ENCODE measurements at places on chromosomes 4 and X.

GRCh38 chr4:180827232-180828009, 1415.8 kb upstream of the TENM3 start:
- no peak for DNase-seq

- no peak for DNase-seq
Observed at GRCh38 chr4:145665773-145666172, 14.2 kb upstream of the C4orf51 start.

- DNase-seq = no peak
Observed at GRCh38 chr4:9771034-9771433, 10.4 kb upstream of the DRD5 start.

- no peak for DNase-seq
Observed at GRCh38 chrX:124895947-124896346, 423.7 kb upstream of the TEX13C start.

DNA sequence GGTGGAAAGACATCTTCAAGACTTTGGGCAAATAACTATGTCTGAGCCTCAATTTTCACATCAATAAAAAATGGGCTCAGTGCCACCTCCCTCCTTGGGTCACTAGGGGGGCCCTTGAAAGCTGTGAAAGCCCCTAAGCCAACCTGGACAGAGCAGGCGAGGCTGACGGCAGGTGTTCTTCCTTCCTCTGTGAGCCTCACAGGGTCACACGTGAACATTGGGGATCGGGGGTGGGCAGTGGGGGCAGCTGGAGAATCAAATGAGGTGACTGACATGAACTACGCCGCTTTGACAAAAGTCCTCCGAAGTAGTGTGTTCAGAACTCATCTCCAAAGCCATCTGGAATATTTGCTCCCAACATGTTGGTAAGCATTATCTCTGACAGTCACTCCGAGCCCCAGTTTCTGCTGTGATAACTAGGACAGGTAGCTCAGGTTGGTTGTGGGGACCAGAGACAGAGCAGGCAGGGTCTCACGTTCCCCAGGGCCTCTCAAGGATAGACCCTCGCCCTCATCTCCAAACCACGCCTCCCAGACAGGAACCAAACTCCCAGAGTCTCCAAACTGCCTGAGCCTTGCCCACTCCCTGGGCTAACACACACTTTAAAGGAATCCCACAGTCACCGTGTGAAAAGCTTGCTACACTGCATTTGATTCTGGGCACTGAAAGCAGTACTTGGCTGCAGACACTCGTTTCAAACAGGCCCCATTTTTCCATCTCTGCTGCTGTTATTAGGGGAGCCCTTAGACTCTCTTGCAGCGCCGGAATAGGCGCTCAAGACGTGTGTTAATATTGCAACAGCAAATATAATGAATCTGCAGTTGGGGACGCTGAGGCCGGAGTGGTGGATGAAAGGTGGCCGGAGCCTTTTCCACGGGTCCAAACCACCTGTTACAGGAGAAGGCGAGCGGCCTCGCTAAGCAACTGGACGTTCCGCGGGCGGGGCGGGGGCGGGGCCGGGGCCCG, 717 bp upstream of the WFS1 start:
- no peak for DNase-seq

- DNase-seq = no peak
Observed at GRCh38 chr4:154739111-154739510, 4.7 kb upstream of the LRAT start.

GRCh38 chr4:147388018-147388417, 92.9 kb upstream of the EDNRA start:
- DNase-seq = no peak

- no peak for DNase-seq
Observed at GRCh38 chrX:107619885-107620322, 8.4 kb upstream of the PRPS1 start.

DNA sequence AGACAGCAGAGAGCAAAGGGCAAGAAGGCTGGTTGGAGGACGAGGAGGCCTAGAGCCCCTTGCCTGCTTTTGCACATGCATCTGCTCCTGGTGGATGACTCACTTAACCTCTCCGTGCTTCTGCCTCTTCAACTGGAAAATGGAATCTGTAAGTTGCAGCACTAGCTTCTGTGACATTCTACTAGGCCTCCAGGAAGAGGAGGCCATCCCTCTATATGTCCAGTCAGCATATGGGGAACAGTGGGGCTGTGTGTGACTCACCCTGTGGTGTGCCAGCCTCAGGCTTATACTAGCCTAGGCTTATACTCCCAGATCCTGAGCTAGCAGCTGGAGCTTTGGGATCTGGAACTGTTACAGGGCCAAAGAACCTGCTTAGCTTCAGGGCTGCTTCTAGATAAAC, 36.0 kb downstream of the RTL9 start:
- no peak for DNase-seq

GRCh38 chr4:153963216-153963615, 174.3 kb upstream of the SFRP2 start:
- DNase-seq = no peak

DNA sequence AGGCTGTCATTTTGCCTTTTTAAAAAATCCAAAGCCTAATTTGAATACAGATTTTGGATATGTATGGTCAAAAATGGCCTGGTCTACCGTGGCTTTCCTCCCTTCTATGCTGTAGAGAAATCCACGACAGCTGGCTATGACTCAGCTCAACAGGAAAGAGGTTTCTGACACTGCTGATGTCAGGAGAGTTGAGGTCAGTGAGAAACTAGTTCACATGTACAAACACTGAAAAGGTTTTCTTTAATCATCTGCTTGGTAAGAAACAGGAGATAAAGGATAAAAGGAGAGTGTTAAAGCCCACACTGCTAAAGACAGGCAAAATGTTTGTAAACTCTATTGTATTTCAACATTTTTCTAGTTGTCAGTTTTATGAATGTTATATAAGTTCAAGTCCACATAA, 113.9 kb downstream of the NYX start:
- DNase-seq = peak; percentile 35

DNA sequence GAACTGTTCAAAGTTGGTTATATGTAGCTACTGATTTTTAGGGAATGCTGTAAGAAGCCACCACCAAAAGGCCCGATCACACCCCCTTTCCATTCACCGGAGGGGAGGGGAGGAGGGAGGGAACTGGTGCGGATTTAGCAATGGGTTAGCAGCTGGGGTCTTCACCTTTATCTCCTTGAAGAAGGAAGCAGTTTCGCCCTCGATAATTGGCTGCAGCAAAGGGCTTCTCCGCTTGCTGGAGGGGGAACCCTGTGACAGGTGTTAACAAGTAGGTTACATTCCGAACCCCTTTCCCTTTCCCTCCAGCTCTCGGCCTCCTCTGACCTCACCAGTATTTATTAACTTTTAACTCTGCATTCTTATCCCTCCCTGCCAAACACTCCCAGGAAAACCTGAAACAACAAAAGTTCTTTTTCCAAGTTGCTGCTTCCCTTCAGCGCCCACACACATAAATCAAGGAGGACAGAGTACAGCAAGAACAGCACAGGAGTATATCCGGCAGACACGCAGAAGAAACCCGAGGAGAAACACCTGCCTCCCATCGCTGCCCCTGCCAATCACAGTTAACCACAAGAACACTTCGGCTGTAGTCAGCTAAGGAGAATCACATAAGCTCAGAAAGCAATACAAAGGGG, 39.8 kb upstream of the NAP1L5 start:
- DNase-seq = no peak

DNA sequence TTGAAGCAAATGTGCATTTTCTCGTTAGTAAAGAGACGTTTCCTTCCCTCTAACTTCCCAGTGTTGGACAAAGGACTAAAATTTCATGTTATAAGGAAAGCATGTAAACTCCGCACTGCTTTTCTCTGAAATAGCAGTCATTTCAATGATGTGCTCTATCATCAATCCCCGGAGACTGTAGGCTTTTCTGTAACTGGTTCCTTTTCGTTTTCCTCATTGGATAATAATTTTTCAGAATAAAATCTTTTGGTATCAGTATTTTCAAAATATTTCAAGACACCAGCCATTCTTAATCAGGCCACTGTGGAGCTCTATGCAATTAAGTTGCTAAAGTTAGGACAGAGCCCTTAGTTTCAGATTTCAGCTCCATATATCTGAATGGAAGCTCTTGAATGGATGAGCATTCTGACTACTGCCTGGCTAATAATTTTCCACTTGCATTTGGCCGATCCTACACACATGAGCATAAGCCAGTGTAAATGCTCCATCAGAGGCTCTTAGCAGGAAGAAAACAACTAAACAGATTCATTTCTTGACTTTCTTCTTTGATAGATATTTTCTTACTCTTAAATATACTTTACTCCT, 157.7 kb downstream of the CHIC2 start:
- DNase-seq = no peak

- DNase-seq = no peak
Observed at GRCh38 chr4:166169111-166169510, 296.1 kb downstream of the TLL1 start.

- no peak for DNase-seq
Observed at GRCh38 chrX:136856551-136856950, 24.0 kb downstream of the RBMX start.

- peak; percentile 1 for DNase-seq
Observed at GRCh38 chrX:68490644-68491043, 8.2 kb upstream of the YIPF6 start.

DNA sequence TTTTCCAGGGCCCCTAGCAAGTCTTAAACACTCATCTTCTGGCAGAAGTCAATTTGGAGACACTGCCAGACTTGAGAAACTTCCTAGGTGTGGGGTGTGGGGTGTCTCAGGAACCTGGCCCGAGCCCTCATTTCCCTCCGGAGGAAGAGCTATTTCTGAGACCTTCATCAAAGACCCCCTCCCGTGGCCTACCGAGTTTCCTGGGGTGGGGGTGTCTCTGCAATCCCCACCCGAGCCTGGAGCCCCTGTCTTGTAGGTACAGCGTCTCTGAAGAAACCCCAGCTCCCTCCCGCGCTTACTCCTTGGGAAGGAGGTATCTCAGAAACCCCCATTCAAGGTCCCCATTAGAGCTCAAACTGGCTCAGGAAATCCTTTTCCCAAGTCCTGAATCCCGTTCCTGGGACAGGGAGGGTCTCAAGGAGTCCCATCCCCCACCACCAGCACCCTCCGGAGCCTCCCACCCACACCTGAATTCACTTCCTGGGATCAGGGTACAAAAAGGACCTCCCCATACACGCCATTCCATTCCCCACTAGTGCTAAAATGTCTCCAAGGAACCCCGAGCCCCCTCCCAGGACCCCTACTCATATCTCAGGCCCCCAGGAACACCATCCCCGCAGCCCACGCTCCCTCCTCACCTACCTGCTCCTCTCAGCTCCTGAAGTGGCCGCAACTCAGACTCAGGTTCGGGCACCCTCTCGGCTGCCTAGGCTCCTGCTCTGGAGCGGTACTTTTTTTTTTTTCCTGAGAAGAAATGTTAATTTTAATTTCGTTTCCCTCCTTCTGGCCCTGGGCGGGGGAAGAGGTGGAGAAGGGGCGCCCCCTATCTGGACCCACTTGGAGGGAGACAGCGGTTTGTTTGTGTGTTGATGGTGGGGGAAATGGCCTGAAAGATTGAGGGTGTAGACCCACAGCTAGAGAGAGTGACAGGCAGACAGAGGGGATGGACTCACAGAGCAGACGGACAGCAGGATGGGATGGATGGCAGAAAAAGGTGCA, 1.1 kb downstream of the SLC38A5 start:
- DNase-seq = peak; percentile 40

DNA sequence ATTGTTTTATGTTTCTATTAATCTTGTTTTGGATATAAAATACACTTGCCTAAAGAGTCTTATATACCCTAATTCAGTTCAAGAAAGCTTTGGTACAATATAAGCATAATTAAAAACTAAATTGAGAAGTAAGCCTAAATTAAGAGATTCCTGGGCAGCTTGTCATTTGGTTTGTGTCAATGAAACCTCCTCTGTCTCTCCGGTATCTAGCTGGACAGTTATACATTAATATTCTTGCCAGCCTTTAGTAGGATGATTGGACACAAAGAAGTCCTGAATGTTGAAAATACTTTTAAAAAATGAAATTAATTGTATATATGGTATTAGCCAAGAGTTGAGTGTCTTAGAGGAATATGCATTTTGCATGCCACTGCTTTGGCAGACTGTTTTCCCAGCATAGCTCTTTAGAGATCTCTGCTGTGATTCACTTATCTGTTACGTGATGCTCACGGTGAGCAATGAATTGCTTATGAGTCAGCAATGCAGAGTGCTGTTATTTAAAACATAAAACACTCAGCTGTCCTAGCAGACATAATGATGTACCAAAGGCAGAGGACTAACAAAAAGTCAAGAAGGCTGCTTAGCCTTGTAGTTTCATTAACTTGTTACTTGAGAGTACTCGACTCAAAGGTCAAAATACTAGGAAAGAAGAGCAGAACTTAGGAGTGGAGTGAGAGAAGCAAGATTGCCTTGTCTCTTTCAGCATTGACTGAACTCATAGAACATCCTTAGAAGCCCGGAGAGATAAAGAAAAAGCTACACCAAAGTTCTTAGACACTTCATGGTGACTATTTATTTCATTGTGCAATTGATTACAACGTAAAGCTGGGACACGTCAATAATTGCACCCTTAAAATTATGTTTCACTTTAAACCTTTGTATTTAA, 1296.1 kb upstream of the PCDH7 start:
- no peak for DNase-seq

- peak; percentile 0 for DNase-seq
Observed at GRCh38 chr4:146333187-146333894, 119.0 kb downstream of the REELD1 start.

- no peak for DNase-seq
Observed at GRCh38 chrX:41600291-41600690, 88.5 kb upstream of the GPR34 start.

- DNase-seq = no peak
Observed at GRCh38 chrX:154328646-154329045, 33.1 kb downstream of the TKTL1 start.

DNA sequence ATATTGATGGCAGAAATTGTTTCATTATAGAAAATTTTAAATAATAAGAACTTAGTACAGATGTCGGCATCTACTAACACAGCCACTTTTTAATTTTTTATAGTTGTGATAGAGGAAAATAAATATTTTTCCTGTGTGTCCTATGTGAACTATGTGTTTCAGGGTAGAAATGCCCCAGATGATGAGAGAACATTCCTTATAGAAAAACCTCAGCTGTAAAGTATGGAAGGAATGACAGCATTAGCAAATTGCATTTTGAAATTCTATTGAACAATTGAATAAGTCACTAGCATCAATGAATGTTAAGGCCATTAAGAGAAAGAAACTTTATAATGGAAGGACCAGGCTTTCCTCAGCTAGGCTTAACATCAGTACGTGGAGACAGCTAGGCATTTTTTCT, 149.2 kb downstream of the CFAP299 start:
- no peak for DNase-seq

GRCh38 chrX:13338996-13339515, 19.2 kb upstream of the ATXN3L start:
- DNase-seq = no peak

DNA sequence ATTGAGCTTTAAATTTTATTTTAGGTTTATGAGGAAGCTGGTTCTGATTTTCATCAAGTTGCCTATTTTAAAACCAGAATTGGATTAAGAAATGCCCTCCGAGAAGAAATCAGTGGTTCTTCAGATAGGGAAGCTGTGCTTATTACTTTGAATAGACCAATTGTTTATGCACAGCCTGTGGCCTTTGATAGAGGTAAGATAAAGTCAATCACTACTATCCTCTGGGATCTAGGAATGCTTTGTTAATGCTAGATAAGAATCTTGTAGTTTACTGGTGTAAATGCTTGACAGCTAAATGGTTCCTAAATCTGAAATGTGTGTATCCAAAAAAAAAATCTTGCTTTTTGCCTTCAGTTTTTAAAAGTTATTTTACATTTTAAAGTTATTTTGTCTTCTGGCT, 73.0 kb upstream of the ADAD1 start:
- DNase-seq = no peak

All from bone marrow (tissue), 2 donors.